ENCODE measurements at places on chromosomes 3 and 15.

DNA sequence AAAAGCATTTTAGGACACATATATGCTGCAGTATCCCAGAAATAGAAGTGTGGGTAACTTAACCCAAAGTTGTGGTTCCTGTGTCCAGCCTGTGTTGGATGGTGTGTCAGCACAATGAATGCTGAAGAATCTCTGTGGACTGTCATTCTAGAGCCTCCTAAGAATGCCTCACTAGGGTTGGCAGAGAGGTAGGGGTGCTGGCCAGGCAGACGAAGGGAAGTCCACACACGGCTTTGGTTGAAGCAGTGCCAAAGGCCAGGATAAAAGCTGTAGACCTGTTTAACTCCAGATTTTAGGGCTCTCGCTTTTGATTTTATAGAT, 43.7 kb upstream of the TIPARP start:
- no peak for DNase-seq

- no peak for DNase-seq
Measured at GRCh38 chr3:52782412-52783210, 5.2 kb downstream of the ITIH1 start.

- DNase-seq = peak; percentile 10
Measured at GRCh38 chr3:113210604-113211329, 590 bp upstream of the BOC start.

DNA sequence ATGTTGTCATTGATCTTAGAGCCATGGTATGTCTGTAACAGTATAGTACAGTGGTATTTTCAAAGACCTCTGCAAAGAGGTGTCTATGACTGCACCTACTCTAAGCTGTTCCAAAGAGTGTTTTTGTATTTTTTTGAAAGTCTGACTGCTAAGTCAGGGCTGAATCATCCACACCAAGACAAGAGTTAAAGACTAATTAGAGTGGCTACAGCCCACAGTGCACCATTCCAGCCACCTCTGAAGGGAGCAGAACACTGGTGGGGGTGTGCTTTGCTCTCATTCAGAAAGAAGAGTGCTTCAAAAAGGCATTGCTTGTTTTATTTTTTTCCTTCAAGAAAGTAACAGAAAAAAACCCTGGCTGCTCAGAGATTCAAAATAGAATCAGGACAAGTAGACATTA, 301.4 kb downstream of the GABRG3 start:
- no peak for DNase-seq

GRCh38 chr3:106124818-106125217, 256.0 kb upstream of the CBLB start:
- no peak for DNase-seq

DNA sequence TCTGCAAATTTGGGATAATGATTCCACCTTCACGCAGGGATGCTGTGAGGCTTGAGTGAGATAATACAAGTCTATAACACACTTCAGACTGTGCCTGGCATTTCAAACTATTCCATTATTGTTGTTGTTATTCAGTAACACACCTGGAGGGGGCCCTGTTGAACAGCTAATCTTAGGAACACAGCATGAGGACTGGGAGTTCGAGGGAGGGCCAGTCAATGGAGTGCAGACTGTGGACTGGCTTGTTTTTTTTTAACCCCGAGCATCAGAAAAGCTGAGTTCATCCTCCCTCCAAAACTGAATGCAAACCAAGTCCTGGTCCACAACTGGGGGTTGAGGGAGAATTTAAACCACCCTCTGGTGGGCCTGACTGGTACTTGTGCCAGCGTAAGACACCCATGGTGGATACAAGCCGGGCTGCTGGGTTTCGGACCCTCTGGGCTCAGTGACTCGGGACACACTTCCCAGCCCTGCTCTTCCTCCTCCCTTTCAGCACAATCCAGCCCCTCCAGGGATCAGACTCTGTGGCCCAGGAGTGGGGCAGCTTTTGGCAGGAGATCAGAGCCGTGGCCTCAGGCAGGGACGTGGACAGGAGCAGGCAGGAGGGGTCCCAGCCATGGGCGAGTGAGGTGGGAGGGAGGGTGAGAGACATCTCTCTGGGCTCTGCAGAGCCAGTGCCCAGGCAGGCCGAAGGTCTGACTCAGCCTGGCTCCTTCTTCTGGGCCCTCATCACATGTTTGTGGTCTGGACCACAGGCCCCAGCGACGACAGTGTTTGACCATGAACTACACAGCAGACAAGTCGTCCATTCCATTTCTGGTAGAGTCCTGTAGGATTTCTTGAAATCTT, 36.3 kb upstream of the MEX3B start:
- DNase-seq = no peak

- no peak for DNase-seq
Measured at GRCh38 chr3:191702121-191702520, 241.2 kb downstream of the PYDC2 start.

DNA sequence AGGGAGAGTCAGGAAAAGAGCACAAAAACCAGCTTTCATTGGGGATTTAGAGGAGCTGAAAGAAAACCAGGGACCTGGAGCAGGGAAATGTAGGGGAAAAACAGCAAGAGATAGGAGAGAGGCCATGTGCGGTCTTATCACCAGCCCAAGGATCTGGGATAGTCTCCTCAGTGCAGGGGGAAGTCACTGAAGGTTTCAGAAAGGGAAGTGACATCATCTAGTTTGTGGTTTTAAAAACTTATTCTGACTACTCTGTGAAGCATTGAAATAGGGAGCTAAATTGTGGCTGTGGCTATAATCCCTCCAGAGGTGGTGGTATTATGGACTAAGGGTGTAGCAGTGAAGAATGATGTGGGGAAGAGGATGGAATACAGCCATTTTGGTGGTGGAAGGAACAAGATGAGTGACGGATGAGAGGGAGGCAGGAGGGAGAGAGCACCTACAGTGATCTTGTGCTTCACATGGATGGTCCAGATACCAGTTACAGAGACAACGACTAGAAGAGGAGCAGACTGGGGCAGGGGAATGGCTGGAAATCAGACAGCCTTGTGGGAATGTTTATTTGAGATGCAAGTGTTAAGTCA, 72.7 kb downstream of the HMG20A start:
- DNase-seq = peak; percentile 19

DNA sequence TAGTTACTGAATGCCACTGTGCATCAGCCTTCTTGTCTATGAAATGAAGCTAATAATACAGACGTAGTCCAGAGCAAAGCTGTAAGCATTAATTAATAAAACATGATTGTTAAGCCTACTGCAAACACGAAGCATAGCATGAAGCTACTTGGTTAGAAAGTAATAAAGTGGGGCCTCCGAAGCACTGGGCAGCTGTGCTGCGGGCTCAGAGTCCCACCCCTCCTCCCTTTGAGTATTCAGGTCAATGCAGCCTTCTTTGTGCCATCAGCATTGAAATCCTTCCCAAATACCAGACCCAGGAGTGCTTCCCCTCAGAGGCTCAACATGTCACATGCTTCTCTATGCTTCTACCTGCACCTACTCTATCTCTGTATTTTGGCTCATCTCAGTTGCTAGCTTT, 1112.6 kb downstream of the IGSF11 start:
- no peak for DNase-seq

DNA sequence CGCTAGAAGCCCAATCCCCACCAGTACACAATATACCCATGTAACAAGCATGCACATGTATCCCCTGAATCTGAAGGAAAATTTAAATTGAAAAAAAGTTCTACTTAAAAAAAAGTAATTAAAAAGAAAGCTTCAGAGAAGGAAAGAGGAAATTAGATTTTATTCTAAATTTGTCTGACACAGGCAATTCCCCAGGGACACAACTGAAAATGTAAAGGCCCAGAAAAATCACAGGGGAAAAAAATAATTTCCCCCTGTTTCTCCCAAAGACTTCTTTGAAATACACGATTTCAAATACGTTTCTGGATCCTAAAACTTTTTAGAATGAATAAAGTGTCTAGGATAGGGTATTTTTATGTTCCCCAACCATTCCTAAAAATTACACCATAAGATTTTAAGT, 42.9 kb downstream of the SEMA5B start:
- DNase-seq = no peak

DNA sequence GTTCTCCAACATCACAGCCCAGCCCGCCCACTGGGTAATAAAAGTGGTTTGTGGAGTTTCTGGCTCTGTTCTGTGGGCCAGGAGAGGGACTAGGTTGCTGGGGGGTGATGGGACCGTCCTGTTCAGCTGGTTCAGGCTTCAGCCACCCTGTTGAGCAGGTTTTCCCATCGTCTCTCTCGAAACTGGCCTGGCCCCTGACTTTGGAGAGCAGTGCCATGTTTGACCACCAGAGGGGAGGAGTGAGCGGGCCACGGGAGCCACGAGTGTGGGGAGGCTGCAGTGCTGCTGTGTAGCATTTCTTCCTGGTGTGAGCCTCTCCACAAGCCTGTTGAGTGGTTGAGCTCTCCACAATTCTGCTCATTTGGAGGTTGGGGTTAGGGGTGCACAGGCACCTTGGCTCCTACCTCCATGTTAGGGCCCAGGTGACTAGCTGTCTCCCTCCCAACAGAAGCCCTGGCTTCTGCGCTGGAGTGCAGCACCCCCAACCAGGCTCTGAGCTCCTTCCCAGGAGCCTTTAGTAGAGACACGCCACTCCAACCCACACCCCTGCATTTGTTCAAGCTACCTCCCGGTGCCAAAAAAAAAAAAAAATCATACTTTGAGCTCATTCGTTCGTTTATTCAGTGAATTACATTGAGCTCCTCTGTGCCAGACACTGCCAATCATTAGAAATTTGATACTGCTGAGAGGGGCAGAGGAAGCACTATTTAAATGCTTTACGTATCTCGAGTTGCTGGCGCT, 13.9 kb downstream of the SPINT1 start:
- peak; percentile 67 for DNase-seq

- DNase-seq = no peak
Measured at GRCh38 chr3:13544951-13545651, 3.8 kb upstream of the FBLN2 start.

DNA sequence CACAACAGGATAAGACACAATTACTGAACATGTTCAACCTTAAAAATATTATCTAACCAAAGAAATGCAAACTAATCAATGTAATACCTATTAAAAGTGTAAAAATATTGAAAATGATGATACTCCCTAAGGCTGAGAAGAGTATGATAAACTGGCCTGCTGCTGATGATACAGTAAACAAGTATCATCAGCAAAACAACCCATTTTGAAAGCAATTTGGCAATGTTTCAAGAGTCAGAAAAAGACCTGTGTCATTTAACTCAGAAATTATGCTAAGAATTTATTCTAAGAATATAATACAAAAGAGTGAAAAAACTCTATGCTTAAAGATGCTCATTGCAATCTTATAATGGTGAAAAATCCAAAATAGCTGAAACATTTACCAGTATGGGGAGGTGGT, 22.1 kb downstream of the CCDC191 start:
- no peak for DNase-seq

DNA sequence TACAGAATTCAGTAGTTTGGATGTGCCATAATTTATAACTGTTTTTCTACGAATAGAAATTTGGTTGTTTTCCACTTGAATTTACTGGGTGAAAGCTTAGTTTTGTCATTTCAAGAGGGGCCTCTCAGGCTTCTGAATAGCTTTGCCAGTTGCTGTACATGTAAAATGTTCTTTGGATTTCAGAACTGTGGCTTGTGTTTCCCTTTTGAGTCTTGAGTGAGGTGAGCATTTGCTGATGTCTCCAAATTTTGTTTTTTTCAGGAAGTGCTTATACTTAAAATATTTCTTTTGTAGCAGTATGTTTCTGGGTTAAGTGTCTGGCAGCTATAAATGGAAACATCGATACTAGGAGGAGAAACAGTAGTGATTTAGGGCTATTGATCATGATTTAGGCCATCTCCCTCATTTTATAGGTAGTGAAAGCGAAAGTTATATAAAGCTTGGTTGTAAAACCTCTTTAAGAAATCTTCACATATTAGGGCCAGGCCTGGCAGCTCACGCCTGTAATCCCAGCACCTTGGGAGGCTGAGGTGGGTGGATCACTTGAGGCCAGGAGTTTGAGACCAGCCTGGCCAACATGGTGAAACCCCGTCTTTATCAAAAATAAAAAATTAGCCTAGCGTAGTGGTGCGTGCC, 9.2 kb upstream of the TRAK1 start:
- DNase-seq = no peak

- DNase-seq = no peak
Measured at GRCh38 chr3:134542287-134542958, 56.6 kb downstream of the CEP63 start.

- DNase-seq = no peak
Measured at GRCh38 chr3:138899351-138899991, 47.5 kb downstream of the FOXL2 start.

DNA sequence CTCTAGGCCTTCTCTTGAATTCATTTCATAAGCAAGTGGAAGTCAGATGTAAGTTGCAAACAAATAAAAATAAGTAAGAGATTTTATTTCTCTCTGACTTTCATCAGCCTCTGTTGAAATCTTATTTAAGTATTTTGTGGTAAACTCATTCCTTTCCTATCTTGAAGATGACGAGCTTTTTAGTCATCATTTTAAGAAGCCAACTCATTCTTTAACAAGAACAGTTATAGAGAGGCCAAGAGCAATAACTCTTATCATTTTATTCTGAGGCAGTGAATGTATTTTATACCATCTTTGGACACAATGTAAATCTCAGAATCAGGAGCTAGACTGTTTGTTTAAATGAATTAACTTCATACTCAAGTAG, 147.5 kb upstream of the MBNL1 start:
- DNase-seq = peak; percentile 56

DNA sequence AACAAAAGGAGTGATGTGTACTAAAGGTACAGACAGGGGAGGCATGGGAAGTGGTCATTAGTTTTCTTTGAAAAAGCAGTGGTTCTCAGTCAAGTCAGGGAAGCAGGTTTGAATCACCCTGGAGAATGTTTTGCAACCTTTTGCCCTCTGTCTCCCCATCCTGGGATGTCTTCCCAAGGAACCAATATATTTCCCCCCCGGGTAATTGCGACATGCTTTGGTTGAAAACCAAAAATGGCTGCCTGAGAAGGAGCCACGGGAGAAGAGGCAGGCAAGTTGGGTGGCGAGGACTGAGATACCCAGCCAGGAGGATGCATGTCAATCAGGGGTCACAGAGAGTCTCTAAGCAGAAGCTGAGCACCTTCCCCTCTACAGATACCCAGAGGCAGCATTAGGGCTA, 20.2 kb upstream of the PPP1R2 start:
- DNase-seq = no peak

DNA sequence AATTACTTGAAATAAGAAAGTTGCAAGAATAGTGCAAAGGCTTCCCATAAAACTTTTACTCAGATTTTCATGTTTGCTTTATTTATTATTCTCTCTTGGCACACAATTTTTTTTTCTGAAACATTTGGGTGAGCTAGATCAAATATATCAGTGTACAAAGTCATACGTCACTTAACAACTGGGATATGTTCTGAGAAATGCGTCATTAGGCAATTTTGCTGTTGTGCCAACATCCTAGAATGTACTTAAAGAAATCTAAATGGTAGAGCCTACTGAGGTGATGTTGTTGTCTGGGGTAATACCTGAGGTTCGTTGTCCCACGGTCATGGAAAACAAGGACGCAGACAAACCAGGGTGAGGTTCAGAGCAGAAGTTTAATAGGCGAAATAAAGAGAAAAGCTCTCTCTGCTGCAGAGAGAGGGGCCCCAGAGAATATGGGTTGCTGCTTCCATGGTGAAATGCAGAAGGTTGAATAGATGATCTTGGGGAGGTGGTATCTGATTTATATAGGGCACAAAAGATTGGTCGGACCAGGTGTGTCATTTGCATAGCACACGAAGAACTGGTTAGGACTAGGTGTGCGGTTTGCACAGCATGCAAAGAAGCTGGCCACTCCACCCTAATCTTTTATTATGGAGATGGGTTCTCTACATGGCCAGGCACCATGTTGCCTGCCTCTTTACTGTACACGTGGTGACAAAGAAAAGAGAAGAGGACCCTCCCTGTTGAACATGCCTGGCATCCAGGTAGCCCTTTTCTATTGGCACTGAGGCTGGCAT, 8.8 kb upstream of the GRAMD1C start:
- DNase-seq = no peak

GRCh38 chr3:177516158-177517011, 319.1 kb upstream of the TBL1XR1 start:
- DNase-seq = peak; percentile 56

GRCh38 chr15:66145726-66146182, 107.8 kb downstream of the MEGF11 start:
- DNase-seq = no peak

Data from endothelial cell of umbilical vein (primary cell).